T follicular helper cell (primary cell): ENCODE measurements at places on chromosomes 11 and 22.

GRCh38 chr11:134764966-134765365 is 352.9 kb upstream of the B3GAT1 start:
- no peak for DNase-seq

GRCh38 chr22:27761000-27761399 is 40.6 kb downstream of the MN1 start:
- DNase-seq: no peak

GRCh38 chr11:133946541-133947318 is 10.0 kb downstream of the IGSF9B start:
- DNase-seq: no peak

GRCh38 chr11:7414973-7415817 is 70.1 kb upstream of the OLFML1 start:
- no peak for DNase-seq

DNA sequence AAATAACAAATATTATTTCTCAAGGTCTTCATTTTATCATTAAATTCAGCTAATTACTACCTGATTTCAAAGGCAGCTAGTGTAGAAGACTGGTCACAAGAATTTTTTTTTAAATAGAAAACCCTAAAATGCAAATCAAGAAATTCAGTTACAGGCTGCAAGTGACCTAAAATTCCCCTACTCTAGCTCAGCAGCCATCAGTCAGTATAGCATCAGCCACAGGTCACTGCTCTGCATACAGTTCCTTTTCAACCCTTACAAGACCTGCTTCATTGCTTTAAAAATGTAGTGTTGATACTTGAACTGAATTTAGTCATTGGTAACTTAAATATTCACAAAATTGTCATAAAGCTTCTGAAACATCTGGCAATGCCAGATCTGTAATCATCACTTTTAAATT is 9.5 kb upstream of the B3GNT6 start:
- DNase-seq: no peak

DNA sequence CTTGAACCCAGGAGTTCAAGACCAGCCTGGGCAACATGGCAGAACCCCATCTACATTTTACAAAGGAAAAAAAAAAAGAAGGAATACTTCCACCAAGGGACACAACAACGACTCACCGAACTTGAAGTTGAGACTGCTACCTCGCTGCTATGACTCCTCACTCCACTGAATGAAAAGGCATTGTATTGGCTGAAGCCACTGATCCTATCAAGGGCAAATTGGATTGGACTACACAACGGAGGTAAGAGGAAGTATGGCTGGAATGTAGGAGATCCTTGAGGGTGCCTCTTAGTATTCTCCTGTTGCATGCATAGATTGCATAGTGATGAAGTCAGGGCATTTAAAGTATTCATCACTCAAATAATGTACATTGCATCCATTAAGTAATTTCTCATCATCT is 97.9 kb downstream of the CWF19L2 start:
- no peak for DNase-seq

DNA sequence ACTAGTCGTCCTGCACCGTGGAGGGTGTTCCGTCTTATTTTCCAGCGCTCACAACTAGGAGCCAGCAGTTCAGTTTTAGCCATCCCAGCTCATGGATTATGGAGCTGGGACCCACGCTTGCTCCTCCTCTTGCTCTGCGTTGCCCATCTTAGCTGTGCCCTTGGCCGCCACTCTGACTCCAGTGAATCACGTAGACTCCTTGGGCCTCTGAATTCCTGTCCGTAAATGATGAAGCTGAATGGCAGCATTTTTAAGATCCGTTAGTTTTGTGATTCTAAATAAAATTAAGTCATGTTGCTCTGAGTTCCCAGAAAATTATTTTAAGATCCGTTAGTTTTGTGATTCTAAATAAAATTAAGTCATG is 23.8 kb downstream of the BCR start:
- DNase-seq: no peak

DNA sequence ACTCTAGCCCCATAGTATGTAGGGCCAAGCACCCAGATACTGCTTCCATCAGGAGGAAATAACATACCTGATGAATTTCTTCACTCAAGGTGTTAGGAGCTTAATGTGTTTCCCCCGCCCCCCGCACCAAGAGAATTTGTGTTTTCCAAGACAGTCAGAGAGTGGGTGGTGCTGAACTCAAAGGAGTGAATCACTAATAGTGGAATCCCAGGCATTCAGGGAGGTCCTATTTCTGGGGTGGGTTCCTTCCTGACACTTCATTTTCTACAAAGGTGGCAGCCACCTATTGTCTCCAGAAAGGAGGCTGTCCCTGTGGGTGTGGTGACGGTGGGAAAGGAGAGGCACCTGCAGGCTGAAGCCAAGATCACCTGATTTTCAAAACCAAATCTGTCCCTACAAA is 50.8 kb upstream of the ELF5 start:
- DNase-seq: no peak

- no peak for DNase-seq
Observed at GRCh38 chr22:19149991-19150390, at the start of gene GSC2. Gene GSC2 (minus strand): TSS chr22:19150292. CDS start chr22:19150283, 9 bp downstream.

DNA sequence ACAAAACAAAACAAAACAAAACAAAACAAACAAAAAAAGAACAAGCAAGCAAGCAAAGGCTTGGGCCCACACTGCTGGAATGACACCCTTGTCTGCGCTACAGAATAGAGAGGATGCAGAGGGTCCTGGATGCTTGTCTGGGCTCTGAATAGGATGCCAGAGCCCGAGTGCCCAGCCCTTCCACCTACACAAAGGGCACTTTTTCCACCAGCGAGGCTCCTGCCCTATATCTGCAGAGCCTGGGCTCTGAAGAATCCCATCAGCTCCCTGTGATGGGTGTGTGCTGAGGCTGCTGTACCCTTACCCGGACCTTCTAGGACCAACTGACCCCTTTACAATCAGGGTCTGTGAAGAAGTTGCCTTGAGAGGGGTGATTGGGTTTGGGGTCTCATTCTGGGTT is 221.2 kb downstream of the DSCAML1 start:
- no peak for DNase-seq

- peak; percentile 16 for DNase-seq
Observed at GRCh38 chr11:43852057-43852636, 28.5 kb upstream of the ALKBH3 start.
